ENCODE measurements at places on chromosomes 11 and 22.

GRCh38 chr11:44112091-44112821 lies 16.8 kb downstream of the EXT2 start:
- DNase-seq = peak; percentile 15

- DNase-seq = no peak
These were observed 62.9 kb upstream of the SEZ6L start for GRCh38 chr22:26106412-26106811.

GRCh38 chr11:75654314-75654713 lies 14.5 kb downstream of the MAP6 start:
- no peak for DNase-seq

GRCh38 chr22:39995393-39996252 lies 869 bp downstream of the FAM83F start:
- DNase-seq = no peak

- DNase-seq = no peak
These were observed 12.8 kb downstream of the PMM1 start for GRCh38 chr22:41576877-41577276.

DNA sequence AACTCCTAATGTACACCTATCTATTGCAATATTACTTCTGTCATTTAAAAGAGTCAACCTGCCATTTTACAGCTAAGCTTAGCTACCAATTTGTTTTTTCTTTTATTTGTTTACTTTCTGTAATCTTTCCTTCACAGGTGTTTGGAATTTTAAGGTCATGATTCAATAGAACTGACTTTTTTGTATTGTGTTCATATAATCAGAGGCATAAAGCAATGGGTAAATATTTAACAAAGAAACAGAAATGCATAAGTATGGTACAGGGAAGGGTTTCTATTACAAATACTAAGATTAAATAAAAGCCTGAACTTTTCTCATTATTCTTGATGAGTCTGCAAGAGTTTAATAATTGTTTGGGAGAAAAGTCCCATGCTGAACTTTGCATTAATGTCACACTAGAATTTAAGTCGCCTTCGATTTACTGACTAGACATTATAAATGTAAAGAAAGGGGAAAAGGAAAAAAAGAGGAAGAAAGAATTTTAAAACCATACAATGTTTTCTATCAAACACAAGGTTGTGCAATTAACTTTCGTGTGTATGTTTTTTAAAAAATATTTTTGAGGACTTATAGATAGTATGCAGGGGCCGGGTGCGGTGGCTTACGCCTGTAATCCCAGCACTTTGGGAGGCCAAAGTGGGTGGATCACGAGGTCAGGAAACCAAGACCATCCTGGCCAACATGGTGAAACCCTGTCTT lies 35.0 kb upstream of the HIPK3 start:
- no peak for DNase-seq

DNA sequence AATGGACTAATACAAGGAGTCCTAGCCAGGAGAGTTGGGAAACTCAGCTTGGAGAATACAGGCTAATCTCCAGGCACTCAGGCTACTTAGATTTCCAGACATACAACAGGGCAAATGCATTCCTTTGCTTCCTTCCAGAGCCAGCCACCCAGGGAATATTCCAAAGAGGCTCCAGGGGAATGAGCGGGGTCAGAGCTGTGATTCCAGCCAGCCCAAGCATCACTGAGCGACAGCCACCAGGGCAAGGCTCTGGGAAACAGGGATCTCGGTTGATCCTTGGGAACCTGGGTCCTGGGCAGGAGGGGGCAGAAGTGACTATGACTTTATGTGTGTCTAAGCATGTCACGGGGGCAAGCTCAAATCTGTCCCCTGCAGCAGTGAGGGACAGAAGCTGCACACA lies 112.3 kb upstream of the LMO1 start:
- no peak for DNase-seq

DNA sequence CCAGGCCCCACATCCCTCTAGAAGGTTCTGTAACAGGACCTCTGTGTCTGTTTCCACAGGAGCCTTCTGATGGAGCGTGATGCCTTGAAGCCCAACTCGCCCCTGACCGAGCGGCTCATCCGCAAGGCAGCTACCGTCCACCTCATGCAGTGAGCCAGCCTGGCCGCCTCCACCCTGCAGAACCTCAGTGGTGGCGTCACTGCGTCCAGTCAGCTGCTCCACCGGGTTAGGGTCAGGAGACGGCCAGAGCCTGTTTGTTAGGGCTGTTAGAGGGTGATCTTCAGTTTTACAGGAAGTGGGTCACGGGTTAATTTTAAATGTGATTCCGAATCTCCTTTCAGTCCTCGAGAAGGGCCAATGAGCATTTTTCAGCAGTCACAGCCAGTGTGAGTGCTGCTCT lies 3.9 kb upstream of the GTSE1 start:
- no peak for DNase-seq

DNA sequence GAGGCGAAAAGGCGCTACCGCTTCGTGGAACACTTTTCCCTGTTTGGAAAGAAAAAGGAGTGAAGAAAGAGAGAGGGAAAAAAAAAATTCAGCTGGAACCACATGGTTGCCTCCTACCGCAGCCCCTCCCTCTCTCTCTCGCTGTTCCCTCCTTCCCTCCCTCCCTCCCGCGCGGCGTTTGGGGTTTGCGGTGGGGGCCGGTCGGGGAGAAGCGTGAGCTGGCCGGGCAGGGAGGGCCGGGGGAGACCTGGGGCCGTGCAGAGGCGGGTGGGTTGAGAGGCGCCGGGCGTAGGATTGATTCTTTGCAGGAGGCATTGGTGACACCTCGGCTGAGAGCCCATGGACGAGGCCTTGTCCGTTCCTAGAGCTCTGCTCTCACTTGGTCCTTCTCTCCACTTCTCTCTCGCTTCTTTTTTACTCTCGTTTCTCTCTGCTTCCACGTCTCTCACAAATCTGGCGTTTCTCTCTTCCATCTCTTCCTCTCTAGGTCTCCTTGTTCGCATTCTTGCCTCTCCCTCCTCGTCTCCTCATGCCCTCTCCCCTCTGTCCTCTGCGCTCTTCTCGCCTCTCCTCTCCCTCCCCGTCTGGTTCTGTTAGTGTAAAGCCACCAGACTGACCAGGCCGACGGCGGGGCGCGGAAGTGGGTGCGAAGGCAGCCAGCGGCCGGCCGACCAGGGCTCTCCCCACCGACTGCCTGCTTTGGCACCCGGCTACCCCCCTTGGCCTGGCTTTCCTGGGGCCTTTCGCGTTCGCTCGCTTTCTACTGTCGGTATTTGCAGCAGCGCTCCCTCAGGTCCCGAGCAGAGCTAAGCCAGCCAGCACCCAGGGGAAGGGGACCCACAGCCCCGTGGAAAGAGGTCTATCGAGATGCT lies at the start of gene CLMP:
Gene CLMP (minus strand): TSS at position 61 of the 872 bp plus-strand sequence. CDS start 308 bp downstream, outside the sequence.
- DNase-seq = no peak

DNA sequence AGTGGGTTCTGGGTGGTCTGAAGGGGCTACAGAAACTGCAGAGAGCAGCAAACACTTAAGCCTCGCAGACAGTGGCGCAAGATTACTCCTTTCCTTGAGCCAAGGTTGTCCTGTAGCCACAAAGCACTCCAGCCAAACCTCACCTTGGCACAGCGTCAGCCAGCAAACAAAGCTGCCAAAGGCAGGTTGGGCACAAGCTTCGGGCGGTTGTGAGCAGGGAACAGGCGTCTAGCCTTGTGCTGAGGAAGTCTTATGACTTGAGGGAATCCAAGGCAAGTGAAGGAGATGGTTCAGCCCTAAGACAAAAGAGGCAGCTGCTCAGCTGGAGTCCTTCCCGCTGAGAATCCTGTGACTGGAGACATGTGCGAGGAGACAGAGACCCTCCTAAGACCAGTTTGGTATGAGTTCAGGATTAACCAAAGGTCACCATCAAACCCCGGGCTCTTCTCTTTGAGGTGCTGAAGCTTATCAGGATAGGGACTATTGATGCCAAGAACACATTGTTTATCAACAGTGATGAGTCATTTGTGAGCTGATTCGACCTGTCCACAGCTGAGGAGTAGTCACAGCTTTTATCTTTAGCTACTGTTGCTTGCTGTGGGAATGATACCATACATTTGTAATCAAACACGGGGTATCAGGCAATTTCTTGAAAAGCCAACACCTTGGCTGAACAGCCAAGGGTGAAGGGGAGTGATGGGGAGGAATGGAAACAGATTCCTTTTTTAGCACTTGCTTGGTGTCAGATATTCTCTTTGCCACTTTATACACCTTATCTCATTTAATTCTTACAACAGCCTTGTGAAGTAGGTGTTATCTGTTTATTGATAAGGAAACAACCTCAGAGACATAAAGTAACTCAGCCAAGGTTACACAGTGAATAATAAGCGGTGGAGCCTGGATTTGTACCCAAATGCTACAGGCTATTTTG lies 4.6 kb downstream of the ADM start:
- DNase-seq = peak; percentile 81

GRCh38 chr11:34206407-34207300 lies 101.2 kb downstream of the NAT10 start:
- DNase-seq = no peak

DNA sequence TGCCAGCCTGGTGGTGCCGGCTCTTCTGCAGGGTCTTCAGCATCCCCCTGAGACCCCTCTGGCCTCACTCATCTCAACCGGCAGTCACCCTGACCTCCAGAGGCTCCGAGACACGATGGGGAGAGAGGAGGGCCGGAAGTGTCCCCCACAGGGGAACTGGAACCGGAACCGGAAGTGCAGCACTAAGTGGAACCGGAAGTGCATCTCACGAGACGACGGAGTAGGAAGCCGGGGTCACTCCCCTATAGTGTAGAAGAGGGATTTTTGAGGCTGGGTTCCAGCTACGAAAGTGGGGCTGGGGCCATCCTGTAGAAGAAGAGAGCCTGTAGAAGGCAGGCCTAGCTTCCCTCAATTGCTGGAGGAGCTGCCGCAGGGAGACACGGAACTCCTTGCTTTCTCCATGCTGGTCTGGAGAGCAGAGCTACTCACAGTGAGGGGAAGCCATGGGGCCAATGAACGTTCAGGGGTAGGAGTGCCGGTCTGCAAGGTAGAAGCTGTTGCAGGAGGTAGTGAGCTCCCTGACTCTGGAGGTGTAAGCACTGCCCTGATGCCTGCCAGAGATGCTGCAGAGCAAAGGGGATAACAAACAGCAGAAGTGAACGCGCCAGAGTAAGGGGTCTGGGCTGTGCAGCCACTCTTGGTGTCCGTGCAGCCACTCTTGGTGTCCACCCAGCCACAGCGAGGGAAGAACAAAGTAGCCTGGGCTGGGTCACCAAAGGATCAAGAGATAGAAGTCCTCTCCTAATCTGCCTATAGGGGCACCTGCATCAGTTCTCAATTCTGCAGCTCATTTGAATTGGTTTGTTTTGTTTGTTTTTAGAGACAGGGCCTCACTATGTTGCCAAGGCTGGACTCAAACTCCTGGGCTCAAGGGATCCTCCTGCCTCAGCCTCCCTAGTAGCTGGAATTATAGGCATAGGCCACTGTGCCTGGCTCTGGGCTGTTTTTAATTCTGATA lies 21.9 kb downstream of the SCUBE1 start:
- no peak for DNase-seq

GRCh38 chr11:78504181-78504580 lies 70.5 kb downstream of the NARS2 start:
- DNase-seq = no peak

DNA sequence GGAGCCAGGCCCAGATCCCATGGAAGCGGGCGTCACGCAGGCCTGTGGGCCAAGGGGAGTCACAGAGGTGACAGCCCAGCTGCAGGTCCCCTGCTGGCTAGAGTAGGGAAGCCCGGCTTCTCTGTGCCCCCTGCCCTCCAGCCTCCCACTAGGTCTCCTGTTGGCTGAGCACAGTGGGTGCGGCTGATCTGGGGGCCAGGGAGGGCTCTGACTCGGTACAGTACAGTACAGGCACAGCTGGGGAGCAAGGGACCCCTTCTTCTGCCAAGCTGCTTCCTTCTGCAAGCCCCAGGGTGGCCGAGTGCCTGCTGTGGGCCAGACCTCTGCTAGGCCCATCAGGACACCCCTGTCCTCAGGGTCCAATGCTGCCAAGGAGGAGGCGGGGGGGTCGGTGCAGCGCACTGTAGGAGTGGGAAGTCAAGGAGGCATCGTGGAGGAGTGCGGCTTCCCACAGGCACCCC lies 10.1 kb downstream of the SUSD2 start:
- no peak for DNase-seq

GRCh38 chr11:69541001-69541285 lies 59.5 kb downstream of the LINC01488 start:
- no peak for DNase-seq

DNA sequence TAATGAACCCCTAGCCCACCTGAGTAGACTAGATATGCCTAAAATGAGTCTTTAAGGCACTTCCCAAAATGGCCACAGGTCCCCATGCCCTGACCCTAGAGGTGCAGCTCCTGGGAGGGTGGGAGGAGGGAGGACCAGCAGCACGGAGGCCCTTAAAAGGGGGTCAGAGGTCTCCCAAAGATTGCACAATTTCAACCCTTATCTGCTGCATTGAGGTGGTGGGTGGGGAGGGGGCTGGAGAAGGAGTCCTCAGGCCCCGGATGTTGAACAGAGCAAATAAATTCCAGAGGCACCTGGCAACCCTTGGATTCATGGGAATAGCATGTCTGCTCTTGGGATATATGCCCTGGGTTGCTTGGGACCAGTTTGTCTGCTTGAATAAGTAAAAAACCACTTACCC lies 57.6 kb downstream of the NAV2 start:
- no peak for DNase-seq

DNA sequence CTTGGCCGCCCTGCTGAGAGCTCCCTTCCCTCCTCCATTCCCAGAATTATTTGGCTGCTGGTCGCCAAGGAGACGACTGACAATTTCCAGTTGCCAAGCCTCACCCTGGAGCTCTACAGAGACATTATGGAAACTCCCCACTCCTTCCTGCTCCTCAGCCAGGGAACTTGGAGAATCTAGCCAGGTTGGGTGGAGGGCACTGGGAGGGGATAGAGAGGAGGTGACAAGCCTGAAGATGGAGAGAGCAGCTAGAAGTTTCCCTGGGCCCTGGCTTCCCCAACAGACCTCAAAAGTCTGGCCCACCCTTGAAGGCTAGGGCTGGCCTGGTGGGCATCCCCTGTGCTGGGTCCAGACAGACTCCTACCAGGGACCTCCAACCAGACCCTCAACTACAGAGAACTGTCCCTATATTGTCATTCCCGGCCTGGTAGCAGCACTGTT lies 6.7 kb upstream of the VSIG10L2 start:
- no peak for DNase-seq

DNA sequence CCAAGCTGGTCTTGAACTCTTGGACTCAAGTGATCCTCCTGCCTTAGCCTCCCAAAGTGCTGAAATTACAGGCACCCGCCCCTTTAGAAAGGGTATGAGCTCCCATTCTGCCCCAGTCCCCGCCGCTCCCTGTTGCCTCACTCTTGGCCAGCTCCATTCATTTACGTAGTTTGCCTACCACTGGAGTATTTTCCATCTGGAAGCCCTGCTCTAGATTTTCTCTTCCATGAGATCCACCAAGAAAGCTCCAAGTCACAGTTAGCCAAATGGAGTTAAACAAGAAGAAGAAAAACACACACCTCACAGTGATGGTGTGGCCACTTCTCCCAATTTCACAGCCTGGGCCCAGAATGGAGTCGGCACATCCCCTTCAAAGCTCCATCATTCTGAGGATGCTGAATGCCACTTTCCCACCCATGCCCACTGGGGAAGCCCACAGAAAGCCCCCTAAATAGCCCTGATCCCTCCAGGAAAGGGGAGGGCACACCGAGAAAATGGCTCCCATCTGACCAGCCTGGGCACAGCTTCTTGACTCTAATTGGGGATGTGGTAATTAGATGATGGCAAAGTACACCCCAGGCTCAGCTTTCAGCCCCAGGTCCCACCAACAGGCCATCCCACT lies 381.2 kb downstream of the MN1 start:
- DNase-seq = no peak

Measured in NCI-H2029 treated with DMSO at 0.1 percent for 48 hours (cell line).